ENCODE measurements at places on chromosomes 5 and 9.

GRCh38 chr5:42604171-42604711, 152.4 kb upstream of the CCDC152 start:
- DNase-seq: no peak

GRCh38 chr9:93245437-93245970, 61.6 kb downstream of the WNK2 start:
- DNase-seq: no peak

DNA sequence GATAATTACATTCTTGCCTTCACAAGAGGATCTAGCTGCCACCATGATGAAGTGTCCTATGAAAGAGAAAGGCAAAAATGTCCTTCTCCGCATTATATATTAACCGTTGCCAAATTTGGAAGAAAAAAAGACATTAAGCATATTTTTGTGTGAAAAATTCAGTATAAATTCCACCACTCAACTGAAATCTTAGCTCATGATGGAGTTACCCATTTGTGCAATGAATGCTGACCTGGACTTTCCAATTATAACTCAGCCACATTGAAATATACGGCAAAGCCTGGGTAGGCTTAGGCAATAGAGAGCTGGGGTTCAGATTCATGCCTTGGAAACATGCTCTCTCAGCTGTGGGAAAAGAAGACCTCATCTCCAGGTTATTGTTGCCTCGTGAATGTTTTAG, 71.3 kb upstream of the VCAN start:
- DNase-seq: no peak

DNA sequence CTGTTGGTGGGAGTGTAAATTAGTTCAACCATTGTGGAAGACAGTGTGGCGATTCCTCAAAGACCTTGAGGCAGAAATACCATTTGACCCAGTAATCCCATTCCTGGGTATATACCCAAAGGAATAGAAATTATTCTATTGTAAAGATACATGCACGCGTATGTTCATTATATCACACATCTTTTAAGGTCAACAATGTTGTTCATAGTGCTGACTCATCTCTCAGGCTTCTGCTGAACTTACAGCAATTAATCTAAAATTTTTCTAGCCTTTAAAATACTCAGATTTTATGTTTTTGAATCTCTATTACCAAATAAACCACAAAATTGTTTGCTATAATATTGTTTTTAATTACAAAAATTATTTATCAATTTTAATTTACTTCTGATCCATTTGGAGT, 38.8 kb upstream of the ZNF618 start:
- no peak for DNase-seq

- DNase-seq: no peak
Observed at GRCh38 chr9:111298111-111298510, 31.9 kb downstream of the OR2K2 start.

Data from activated T-helper 1 cell treated with Interleukin-2 at 50 U/mL for 16 hours (primary cell).